ENCODE measurements at places on chromosomes 2 and 18. TPM values are rescaled to one million over a fixed set of nuclear protein-coding genes. Genes with fewer than 3 reads are reported as not detected.
A peak's percentile ranks its signal among the peaks of the same experiment; 100 is the strongest.

Gene MAP3K2
- 25.9 TPM for total RNA-seq

Gene MAPK4
- total RNA-seq, result 1.4 TPM

Gene POTEC
- total RNA-seq, result not detected

Gene TAF4B
- 5.4 TPM for total RNA-seq

Gene ASB1
- total RNA-seq, result 42.7 TPM

GRCh38 chr2:209162129-209162528, 261.7 kb upstream of the MAP2 start:
- no peak overlapping the region for H3K4me3 ChIP-seq
- H3K27ac ChIP-seq, result no peak overlapping the region
- no peak for DNase-seq
- no peaks in the 10 kb centered on the region for H3K36me3 ChIP-seq
- no peaks in the 10 kb centered on the region for H3K4me1 ChIP-seq
- no peaks in the 10 kb centered on the region for H3K27me3 ChIP-seq

DNA sequence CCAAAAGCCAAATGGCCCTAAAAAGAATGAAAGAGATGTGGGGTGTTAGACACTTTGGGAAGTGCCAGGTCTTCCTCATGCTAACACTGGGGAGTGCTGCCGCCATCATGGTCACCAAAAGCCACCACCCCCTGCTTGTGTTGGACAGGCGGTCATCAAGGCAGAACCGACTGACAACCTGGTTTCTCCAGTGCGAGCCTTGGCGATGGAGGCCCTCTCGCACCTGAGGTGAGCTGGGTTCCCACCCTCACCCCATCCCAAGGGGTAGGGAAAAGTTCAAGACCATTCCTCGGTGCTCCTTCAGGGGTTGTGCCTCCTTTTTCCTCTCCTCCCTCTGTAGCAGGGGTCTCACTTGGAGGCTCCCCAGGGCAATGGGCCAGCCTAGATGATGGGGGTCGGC, 33.6 kb downstream of the MROH2A start:
- no peaks in the 10 kb centered on the region for H3K4me1 ChIP-seq
- no peaks in the 10 kb centered on the region for H3K27me3 ChIP-seq
- H3K27ac ChIP-seq, result no peak overlapping the region
- no peak overlapping the region for H3K4me3 ChIP-seq
- no peaks in the 10 kb centered on the region for H3K36me3 ChIP-seq

GRCh38 chr2:152175012-152175367, 573 bp downstream of the STAM2 start:
- peak overlapping the region; percentile 75 for H3K4me3 ChIP-seq
- DNase-seq, result no peak
- H3K27me3 ChIP-seq, result no peaks in the 10 kb centered on the region
- H3K27ac ChIP-seq, result peak overlapping the region; percentile 94

- no peaks in the 10 kb centered on the region for H3K4me1 ChIP-seq
- no peak for DNase-seq
- peaks cover 2% of the 10 kb centered on the region for H3K27me3 ChIP-seq
Observed at GRCh38 chr2:17106418-17106817, 411.8 kb downstream of the RAD51AP2 start.

DNA sequence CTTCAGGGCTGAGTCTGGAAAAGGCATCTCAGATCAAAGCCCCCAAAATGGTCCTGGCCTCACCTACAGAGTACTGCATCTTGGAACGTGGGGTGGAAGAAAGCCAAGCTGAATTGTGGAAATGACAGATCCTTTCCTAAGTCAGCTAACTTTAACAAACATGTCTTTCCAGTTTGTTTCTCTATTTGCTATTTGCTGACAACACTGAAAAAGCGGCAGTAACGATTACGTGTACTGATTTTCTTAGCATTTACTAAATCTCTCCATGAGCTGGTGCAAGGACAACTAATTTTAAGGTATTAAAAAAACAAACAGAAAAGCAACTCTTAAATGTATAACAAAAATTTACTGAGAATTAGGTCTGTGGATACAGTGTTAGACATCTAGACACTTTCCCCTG, 1.1 kb downstream of the HIBCH start:
- peak overlapping the region; percentile 90 for H3K27ac ChIP-seq
- no peaks in the 10 kb centered on the region for H3K36me3 ChIP-seq
- peak overlapping the region; percentile 84 for H3K4me3 ChIP-seq
- no peaks in the 10 kb centered on the region for H3K27me3 ChIP-seq

DNA sequence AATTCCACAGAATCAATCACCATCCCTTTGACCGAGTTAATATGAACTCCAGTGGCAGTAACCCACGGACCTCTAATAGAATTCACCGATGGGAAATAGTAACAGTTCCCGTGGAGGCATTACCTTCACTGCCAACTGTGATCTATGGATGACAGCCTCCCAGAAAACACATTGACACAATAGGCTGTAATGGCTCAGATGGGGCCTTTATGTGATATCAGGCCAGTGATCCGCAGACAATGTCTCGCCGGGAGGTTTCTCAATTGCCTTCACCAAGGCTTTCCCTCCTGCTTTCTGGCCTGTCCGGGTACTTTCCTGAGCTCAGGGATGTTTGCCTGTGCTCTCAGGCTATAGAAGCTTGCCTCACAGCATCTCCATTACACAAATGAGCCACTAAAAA, 34.4 kb upstream of the KLF7 start:
- no peaks in the 10 kb centered on the region for H3K36me3 ChIP-seq
- H3K27ac ChIP-seq, result no peak overlapping the region
- no peak for DNase-seq
- no peaks in the 10 kb centered on the region for H3K27me3 ChIP-seq

DNA sequence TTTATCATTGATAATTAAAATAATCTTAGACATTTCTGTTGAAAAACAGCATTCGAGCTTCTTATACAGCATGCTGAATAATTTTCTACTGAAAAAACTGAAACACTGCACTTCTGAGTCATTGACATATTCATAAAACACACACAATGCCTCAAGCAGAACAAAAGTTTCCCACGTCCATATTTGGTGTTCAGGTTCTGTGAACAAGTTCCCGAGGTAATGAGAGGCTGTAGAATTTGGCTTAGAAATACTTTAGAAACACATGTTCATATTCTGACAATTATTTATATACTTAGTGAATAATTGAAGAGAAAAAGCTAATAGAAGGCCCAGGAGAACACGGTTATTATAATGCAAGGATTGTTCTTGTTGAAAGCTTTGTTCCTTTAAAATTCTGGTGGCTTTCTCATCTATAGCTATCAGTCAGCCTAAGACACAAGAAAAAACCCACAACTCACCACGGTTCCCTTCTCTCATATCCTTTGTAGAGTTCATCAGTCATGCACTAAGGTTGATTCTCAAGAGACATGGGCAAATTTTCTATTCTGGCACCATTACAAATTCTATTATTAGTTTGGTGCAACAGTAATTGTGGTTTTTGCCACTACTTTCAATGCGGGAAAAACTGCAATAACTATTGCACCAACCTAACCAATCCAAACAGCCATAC, 194.4 kb downstream of the TMX3 start:
- H3K27me3 ChIP-seq, result no peaks in the 10 kb centered on the region
- no peaks in the 10 kb centered on the region for H3K4me1 ChIP-seq
- no peak for DNase-seq

GRCh38 chr2:65121-65520, 18.8 kb upstream of the FAM110C start:
- no peak overlapping the region for H3K27ac ChIP-seq
- DNase-seq, result no peak
- H3K27me3 ChIP-seq, result peaks cover 1% of the 10 kb centered on the region
- H3K4me1 ChIP-seq, result no peaks in the 10 kb centered on the region

All from psoas muscle (tissue), 8 donors.